ENCODE measurements at places on chromosomes 5 and 9. TPM values are rescaled to one million over a fixed set of nuclear protein-coding genes. Genes with fewer than 3 reads are reported as not detected.

Gene CKS2
- 45.5 TPM for total RNA-seq

Gene IFNA2
- not detected for total RNA-seq

Gene NOL6
- 28.3 TPM for total RNA-seq

Gene AP3B1
- 55.6 TPM for total RNA-seq

Gene CDH6
- 77.2 TPM for total RNA-seq

Gene CYLC2
- not detected for total RNA-seq

Gene NR2F1-AS1
- total RNA-seq: 31.4 TPM

Gene PIP5KL1
- 3.3 TPM for total RNA-seq

Gene CTXN3
- total RNA-seq: not detected

Gene HBEGF
- total RNA-seq: 1.7 TPM

Gene LECT2
- not detected for total RNA-seq

Gene CARD9
- total RNA-seq: 1.3 TPM

Gene NSMF
- 32.7 TPM for total RNA-seq

Gene F12
- total RNA-seq: not detected

Gene IL12B
- total RNA-seq: not detected

Gene RELL2
- 2.2 TPM for total RNA-seq

Gene NOL8
- total RNA-seq: 24.3 TPM

Gene SHB
- 35.2 TPM for total RNA-seq

Gene FAM200C
- total RNA-seq: 6.0 TPM

Gene PLPPR1
- not detected for total RNA-seq

Gene PCDHB9
- total RNA-seq: 0.17 TPM

Gene LCN15
- total RNA-seq: not detected

Gene PTPN3
- total RNA-seq: under 0.01 TPM

Gene MLANA
- not detected for total RNA-seq

Gene NSD1
- 48.1 TPM for total RNA-seq

Gene DIPK1B
- total RNA-seq: 2.2 TPM

Gene WDR38
- total RNA-seq: not detected

Gene LHX3
- under 0.01 TPM for total RNA-seq

Gene ARSI
- total RNA-seq: 12.1 TPM

Gene SLC1A3
- 8.3 TPM for total RNA-seq

Gene IL3
- not detected for total RNA-seq

Gene DOCK8
- 0.44 TPM for total RNA-seq

Gene STK32A
- total RNA-seq: 0.44 TPM

Gene PCDHGB1
- 4.4 TPM for total RNA-seq

Gene TLX3
- not detected for total RNA-seq

Gene NDUFS4
- 151 TPM for total RNA-seq
